Ovary (tissue), 10 donors: ENCODE measurements at places on chromosomes 3 and 15. TPM values are rescaled to one million over a fixed set of nuclear protein-coding genes. Genes with fewer than 3 reads are reported as not detected.

AKAP13 gene
- total RNA-seq = 98.6 TPM

- DNase-seq = no peak
Observed at GRCh38 chr15:45391746-45392583, 13.6 kb upstream of the GATM start.

CCDC13 gene
- total RNA-seq = 1.7 TPM

PRTG gene
- total RNA-seq = 6.1 TPM

- no peak for DNase-seq
Observed at GRCh38 chr3:48431224-48432029, 1.5 kb upstream of the PLXNB1 start.
